Smooth muscle cell of the brain vasculature (primary cell): ENCODE measurements at places on chromosomes 3 and 15.

DNA sequence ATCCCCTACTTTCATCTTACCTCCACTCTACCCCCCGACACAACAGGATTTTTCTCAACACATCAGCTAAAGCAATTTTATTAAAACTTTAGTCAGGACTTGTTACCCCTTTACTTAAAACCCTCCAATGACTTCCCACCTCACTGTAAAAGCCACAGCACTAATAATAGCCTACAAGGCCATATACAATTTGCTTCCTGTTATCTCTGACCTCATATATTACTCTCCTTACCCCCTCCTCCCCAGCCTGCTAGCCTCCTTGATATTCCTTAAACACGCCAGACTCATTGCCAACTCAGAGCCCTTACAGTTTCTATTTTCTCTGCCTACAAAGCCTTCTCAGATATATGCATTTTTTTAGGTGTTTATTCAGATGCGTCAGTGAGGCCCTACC lies 54.4 kb downstream of the DCUN1D1 start:
- DNase-seq: no peak

GRCh38 chr15:36422631-36423030 lies 156.8 kb upstream of the CDIN1 start:
- DNase-seq: no peak

- no peak for DNase-seq
These were observed 121.4 kb upstream of the ATP11B start for GRCh38 chr3:182671942-182672341.

DNA sequence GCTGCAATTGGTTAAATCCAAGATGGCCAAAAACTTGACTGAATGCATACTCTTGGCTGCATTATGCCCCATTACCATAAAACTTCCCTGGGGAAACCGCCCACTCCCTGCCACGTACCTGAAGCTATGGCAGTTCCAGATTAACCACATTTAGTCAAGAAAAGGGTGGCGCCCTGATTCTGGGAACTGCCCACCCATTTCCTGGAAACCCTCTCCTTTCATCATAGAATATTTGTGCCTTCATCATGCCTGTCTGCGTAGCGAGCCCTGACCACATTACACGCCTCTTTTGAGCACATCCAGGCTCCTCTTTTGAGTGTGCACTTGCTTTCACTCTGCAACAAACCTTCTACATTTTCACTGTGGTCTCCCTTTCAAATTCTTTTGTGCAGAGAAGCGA lies 5.2 kb downstream of the LINS1 start:
- no peak for DNase-seq

- no peak for DNase-seq
These were observed 13.5 kb downstream of the SEMA4B start for GRCh38 chr15:90214553-90215196.

DNA sequence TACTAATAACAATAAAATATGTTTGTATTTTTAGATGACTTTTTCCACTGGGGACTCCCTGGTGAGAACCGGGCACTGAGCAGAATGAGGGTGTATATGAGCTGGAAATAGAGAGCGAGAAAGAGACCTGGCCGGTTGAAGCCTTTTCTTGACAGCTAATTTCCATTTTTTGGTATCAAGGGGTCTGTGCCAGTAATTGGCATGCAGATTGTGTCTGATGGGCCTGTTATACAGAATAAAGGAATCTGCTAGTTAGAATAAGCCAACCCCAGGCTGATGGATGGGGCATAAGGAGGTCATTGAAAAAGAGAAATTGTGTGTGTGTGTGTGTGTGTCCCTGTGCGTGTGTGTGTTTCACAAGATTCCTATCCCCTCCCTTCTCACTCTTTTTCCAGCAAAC lies 83.9 kb downstream of the IL20RB start:
- DNase-seq: no peak

DNA sequence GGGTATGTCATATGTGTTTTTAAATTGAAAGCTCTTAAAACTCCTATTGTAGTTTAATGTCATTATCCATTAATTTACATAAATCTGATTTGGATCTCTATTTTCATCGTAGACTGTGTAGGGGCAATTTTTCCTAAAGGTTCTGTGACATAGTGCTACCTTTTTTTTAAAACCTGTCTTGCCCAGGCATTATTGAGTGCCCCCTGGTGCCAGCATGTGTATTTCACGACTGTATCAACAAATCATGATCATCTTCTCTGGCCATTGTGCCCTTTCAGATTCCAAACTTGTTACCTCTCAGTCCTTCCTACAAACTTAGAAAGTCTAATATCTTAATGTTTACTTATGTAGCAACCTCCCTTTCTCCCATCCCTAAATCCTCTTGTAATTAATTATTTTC lies 97.2 kb upstream of the FLNB start:
- DNase-seq: no peak

DNA sequence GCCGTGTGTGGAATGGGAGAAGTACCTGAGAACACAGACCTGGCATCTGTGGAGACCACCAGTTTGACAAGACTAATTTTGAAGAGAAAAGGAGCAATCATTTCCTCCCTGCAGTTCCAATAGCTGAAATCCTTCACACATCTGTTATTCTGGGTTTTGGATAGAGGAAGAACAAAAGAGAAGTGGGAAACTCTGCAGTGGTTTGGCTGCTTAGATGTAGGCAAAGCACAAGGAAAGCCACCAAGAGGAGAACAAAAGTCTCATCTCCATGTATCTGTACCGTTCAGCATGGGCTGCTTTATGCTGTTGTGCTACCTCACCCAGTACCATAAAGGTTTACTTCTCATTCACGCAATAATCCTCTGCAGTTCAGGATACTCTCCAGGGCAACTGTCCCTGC lies 153.1 kb upstream of the COL8A1 start:
- no peak for DNase-seq

- no peak for DNase-seq
These were observed 66.8 kb upstream of the KBTBD8 start for GRCh38 chr3:66931291-66931690.

- DNase-seq: no peak
These were observed 1.3 kb downstream of the SECISBP2L start for GRCh38 chr15:49044766-49045606.

- no peak for DNase-seq
These were observed 25.2 kb upstream of the CCK start for GRCh38 chr3:42290966-42291714.

- DNase-seq: no peak
These were observed 40.4 kb downstream of the GPD1L start for GRCh38 chr3:32146746-32147211.

DNA sequence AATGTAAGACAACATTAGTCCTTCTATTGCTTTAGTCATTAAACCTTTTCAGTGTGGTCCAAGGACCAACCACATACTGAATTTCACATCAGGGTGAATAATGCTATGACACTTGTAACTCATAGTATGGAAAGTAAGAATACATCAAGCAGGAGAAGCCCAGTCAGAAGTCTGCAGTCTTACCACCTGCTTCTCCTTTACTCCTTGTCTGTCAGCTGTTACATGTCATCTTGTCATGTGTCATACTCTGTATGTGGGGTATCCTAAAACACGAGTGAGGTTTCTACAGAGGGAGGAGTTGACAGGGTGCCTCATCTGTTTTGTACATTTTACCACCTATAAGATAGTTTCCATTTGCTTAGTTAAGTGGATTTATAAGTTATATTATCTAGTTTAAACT lies 32.8 kb upstream of the EID1 start:
- DNase-seq: no peak

DNA sequence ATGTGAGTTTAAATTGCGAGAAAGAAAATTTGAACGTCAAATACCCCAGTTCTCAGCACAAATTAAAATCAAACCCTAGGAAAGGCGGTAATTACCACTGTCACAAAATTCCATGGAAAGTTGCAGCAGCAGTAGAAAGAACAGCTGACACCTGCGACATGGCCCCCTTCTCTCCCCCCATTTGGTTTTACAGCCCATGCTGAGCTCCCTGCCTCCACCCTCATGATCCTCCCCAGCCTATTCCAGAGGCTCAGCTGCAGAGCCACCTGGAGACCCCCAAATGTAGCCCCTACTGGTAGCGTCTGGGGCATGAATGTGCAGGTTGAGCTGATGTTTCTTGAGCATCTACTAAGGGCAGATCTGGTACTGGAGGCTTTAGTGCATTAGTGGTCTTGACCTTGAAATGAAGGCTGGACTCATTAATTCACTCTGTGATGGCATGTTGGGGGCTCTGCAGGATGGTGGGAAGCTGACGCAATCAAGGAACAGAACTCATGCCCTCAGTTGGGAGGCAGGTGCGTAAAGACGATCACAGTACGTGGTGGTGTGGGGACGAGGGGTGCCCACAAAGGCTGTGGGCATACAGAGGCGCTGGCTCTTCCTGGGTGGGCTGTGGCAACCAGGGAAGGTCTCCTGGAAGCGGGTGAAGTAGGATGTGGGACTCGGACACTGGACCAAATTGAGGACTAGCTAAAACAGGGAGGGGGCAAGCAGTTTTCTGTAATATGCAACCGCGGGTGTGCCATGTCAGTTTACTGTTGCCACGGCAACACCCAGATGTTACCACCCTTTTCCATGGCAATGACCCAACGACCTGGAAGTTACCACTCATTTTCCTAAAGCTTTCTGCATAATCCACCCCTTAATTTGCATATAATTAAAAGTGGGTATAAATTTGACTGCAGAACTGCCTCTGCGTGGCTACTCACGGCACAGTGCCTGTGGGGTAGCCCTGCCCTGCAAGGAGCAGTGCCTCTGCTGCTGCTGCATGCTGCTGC lies 39.8 kb downstream of the PRKCD start:
- DNase-seq: no peak

- no peak for DNase-seq
These were observed 6.5 kb upstream of the GSK3B start for GRCh38 chr3:120100711-120101110.

- no peak for DNase-seq
These were observed 103.6 kb upstream of the TBL1XR1 start for GRCh38 chr3:177300842-177301241.

DNA sequence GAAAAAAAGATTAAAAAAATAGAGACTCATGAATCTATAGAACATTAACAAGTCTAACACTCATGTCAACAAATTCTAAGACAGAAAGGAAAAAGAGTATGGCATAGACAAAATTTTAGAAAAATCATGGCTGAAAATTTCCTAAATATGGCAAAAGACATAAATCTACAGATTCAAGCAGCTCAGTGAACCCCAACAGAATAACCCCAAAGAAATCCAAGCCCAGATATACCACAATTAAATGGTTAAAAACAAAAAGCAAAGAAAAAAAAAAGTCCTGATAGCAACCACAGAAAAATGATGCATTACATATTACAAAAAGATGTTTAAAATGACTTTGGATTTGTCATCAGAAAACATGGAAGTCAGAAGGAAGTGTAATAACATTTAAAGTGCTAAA lies 75.6 kb downstream of the AQR start:
- DNase-seq: no peak

GRCh38 chr3:184807549-184807948 lies 4.4 kb upstream of the VPS8 start:
- DNase-seq: no peak

DNA sequence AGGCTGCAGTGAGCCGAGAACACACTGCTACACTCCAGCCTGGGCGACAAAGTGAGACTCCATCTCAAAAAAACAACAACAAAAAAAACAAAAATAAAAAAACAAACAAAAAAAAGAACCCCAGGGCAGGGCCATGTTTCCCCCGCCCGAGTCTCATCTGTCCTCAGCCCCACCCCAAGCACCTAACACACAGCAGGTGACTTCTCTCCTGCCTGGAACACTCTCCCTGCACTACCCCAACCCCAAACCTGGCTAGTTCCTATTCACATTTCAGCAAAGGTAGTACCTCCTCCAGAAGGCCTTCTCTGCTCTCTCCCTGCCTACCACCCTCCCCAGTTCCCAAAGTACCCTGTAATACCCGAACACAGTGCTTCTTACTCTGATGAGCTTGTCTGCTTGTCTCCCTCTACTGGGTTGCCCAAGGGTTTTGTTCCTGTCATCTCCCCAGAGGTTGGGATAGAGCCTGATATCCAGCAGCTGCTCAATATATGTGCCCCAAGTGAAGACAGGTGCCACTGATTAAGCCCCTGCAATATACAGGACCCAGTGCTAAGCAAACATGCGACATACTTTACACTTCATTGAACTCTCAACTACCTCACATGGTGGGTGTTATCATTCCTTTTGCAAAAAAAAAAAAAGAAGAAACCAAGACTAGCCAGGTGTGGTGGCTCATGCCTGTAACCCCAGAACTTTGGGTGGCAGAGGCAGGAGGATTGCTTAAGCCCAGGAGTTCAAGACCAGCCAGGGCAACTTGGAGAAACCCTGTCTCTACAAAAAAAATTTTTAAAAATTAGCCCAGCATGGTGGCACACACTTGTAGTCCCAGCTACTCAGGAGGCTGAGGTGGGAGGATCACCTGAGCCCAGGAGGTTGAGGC lies 103.6 kb downstream of the DAPK2 start:
- DNase-seq: no peak

- no peak for DNase-seq
These were observed 23.2 kb downstream of the SENP8 start for GRCh38 chr15:72141171-72142084.

DNA sequence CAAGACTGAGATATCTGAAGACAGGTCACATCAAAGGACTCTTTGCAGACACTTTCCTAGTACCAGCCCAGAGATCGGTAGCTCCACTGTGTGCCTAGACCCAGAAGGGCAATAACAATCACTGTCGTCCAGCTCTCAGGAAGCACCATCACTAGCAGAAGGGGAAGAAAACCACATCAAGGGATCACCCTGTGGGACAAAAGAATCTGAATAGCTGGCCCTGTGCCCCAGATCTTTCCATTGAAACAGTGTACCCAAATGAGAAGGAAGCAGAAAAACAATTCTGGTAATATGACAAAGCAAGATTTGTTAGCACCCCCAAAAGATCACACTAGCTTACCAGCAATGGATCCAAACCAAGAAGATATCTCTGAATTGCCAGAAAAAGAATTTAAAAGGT lies 404.4 kb upstream of the NECTIN3 start:
- DNase-seq: no peak

- DNase-seq: no peak
These were observed 46.4 kb downstream of the ST3GAL6 start for GRCh38 chr3:98809557-98809956.

DNA sequence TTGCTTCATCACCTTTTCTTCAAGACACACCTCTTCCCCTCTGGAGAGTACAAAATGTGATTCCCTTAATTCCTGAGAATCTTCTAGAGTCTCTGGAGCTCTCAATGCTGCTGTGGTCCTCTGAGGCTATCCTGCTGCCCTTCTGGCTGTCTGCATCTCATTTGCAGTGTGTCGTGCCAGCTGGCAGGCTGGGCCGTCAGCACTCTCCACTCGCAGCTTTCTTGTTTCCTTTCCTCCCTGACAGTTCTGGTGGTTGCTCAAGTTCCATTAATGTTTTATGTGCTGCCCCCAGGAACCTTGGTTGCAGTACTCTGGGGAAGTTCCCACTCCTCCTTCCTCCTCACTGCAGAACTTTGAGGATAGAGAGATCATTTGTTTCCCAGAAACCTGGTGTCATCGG lies 210.8 kb upstream of the ROPN1 start:
- DNase-seq: no peak

GRCh38 chr3:151798466-151798865 lies 15.4 kb upstream of the AADAC start:
- no peak for DNase-seq

DNA sequence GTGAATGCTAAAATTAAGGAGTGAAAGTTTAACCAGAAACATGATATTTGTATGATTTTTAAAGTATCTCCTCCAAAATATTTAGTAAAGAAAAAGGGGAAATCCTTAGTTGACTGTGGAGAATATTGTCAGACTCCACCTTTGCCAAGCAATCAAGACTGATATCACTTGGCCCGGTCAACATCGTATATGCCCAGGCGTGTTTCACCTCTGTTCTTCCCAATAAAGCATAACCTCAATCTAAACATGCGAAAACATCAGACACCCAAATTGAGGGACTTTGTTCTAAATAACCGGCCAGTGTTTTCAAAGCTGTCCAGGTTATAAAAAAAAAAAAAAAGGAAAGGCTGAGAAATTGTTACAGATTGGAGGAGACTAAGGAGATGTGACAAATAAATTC lies 54.2 kb upstream of the PPP4R2 start:
- DNase-seq: no peak
